ENCODE measurements at places on chromosomes 3 and 15.

DNA sequence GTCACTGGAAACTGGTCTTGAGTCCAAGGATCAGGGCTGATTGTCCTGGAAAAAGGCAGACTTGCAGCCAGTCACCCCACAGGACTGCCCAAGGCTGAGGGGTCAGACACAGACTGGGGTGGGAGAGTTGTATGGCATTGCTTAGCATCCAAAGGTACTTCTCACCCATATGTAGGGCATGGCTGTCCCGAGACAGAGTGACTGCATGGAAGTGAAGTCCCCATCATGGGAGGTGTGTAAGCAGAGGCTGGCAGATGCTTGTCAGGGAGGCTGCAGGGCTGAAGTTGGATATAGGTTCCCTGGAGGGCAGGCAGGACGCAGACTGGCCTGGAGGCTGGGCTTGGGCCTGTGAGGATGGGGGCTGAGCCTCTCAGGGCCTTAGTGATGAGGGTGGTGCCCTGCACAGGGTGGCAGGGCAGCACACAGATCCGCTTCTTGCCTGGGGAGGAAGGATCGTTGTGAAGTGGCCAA lies 31.1 kb downstream of the PSTPIP1 start:
- no peak for DNase-seq

DNA sequence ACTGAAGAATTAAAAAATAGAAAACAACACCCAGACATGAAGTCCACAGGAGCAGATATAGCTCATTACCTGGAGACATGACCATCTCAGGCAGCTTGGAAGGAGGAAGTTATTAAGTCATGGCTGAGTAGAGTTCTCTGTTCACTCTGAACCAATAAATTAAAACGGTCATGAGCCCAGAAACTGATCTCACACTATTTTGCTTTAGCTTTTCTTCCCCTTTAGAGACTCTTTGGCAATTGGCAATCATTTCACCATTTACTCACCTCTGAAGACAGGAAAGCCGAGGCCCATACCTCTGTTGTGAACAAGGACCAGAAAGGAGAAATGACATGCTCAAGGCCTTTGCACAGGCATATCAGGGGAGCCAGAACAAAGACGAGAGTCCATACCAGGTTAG lies 26.6 kb downstream of the CLDN18 start:
- no peak for DNase-seq

GRCh38 chr3:55169608-55170072 lies 241.8 kb upstream of the LRTM1 start:
- DNase-seq: no peak

- DNase-seq: no peak
Observed at GRCh38 chr15:48703544-48703943, 58.0 kb upstream of the FBN1 start.

DNA sequence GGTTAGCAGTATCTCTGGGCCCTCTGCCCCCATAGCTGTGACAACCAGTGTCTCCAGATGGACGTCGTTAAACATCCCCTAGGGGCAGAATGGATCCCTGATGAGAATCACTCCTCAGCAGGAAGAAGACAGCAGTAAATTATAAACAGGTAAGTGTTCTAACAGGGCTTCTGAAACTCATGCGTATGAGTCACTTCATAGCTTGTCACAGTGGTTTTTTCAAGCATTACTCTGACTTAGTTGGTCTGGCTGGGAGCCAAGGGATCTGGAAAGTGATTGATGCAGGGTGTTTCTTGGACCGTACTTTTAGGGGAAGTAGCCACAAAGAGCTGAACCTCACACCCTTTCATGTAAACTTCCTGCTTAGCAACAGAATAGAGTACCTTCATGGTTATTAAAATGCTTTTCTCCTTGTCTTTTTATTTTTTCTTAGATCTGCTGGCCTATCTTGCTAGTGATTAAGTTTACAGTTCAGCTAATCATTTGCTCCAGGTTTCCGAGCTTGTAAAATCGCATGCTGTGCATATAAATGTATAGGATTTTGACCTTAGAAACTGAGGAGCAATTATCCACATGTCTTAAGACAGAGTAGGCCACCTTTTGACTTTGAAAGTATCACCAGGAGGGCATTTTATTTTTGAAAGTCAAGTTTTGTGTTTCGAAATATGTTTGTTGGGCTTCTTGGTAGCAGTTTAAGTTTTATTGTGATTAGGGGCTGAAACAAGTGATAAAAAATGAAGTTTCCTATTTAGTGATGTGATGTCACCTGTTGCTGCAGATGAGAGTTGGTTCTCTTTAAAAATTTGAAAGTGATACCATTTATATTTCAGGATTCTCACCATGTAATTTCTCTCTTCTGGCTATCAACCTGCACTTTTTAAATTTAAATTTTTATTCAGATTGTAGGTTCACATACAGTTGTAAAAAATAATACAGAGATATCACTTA lies 333.9 kb downstream of the PTPRG start:
- DNase-seq: peak; percentile 36

Measured in stimulated activated CD8-positive, alpha-beta memory T cell treated with anti-CD3 and anti-CD28 coated beads, Interleukin-12 subunit alpha, Interleukin-12 subunit beta, amount 100 ng/mL, for 1 hour (primary cell).